Activated T-helper 17 cell treated with anti-CD3 and anti-CD28 coated beads, Interleukin-2, amount 50 U/mL, for 72 hours (primary cell): ENCODE measurements at places on chromosomes 11 and 22. TPM values are rescaled to one million over a fixed set of nuclear protein-coding genes. Genes with fewer than 3 reads are reported as not detected.

Gene LRRC74B
- not detected for total RNA-seq

DNA sequence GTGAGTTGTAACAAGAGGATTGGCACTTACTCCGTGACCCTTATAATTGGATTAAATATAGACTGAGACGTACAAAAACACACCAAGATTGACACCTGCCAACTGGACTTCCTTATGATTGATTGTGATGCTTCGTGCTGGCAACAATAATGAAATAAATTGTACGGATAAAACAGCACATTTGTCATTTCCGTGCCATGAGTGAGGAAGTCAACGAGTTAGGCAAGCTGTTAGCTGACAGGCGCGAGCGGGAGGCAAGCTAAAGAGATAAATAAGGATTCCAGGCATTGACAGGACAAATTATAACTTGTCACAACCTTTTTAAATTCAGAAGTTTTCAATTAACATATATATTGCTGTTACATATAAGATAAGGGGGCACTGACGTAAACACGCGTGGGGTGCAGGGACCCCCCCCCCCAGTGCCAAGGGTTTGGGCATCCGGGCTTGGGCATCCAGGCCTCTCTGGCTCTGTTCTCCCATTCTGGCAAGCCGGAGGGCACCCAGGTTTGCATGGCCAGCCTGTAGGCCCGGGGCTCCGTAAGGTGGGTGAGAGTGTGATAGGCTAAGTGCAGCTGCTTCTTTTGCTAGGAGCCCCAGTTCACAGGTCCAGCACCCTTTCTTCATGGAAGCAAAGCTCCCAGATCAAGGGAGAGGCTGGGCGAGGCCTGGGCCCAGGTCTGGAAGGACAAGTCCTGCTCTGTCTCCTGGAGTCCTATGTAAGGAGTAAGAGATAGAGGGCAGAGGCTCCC lies 11.2 kb upstream of the PAX6 start:
- ATAC-seq, result no peak

DNA sequence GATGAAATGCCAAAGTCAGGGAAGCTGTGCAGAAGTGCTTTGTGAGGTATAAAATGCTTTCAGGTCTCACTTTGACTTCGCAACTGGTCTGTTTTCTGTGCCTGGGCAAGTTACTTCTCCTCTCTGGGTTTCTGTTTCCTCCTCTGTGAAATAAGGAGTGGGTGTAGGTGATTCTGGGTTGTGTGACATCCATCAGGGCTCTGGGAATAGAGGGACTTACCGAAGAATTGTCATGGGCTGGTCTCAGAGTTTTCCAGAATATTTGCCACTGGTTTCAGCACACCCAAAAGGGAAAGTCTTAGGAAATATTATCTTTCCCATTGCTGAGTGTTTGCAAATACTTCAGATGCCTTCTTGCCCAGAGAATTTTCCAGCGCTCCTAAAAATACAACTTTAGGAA lies 118.4 kb downstream of the KIAA1671 start:
- peak; percentile 40 for ATAC-seq

Gene AMPD3
- 179 TPM for total RNA-seq

- no peak for ATAC-seq
These were observed 8.9 kb downstream of the SERHL2 start for GRCh38 chr22:42562684-42563083.

Gene P2RY2
- not detected for total RNA-seq

Gene CAVIN3
- 37.2 TPM for total RNA-seq

GRCh38 chr11:5277807-5278382 lies 8.2 kb upstream of the HBE1 start:
- no peak for ATAC-seq

Gene SDHAF2
- 45.5 TPM for total RNA-seq

DNA sequence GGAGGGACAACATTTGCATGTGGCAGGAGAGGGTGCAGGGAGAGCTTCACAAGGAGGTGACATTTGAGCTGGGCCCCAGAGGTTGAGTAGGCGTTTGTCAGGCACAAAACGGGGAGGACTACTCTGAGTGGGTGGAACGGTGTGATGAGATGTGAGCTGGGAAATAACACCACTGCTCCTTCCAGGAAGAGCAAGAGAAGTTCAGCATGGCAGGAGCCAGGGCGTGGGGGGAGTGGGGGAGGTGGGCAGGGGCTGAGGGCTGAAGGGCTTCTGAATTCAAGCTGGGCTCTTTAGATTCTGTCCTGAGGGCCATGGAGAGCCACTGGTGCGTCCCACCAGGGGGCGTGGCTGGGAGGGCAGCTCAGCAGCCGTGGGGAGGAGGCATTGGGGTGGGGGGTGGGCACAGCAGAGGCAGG lies 54.2 kb downstream of the OTOG start:
- ATAC-seq, result no peak

GRCh38 chr11:71311928-71312510 lies 59.6 kb upstream of the SHANK2 start:
- ATAC-seq, result no peak

GRCh38 chr22:37045958-37046357 lies 5.6 kb upstream of the KCTD17 start:
- no peak for ATAC-seq

DNA sequence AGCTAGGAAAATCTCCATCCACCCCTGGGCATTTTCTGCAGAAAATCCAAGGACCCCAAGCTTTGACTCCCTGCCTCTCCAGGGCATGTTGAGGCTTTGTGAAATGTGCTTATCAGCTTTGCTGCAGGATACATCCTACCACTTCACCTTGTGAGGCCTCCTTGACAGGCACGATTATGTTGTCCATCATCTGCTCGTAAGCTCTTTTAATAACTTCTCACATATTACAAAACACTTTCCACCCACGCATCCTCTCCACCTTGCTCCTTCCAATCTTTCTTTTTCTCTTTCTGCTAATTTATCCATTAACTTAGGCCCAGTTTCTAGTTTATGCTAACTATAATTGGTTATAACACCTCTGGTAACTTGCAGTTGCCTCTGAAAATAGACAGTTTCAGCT lies 147.0 kb upstream of the MTNR1B start:
- ATAC-seq, result no peak

GRCh38 chr22:41267958-41268357 lies 18.0 kb downstream of the RANGAP1 start:
- no peak for ATAC-seq

Gene ZNF143
- 53.8 TPM for total RNA-seq

Gene SMTN
- total RNA-seq, result 58.4 TPM

DNA sequence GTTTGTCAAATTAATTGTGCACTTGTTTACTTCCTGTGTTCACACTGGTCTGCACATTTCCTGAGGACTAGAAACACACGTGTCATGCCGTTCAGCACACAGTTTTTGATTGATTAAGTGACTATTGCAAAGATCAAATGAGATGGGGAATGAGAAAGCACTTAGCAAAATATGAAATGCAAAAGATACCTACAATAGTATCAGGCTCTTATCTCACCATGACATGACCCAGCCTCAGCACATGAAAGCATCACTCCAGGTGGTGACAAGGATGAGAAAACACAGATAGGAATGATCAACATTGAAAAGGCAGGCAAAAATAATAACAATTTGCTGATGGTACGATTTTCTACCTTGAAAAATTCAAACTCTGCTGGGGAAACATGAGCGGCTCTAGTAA lies 42.1 kb upstream of the TP53I11 start:
- no peak for ATAC-seq

Gene DDTL
- total RNA-seq, result 2.8 TPM

Gene IGLL1
- total RNA-seq, result not detected

- ATAC-seq, result no peak
These were observed 89.5 kb upstream of the HTATIP2 start for GRCh38 chr11:20274031-20274430.

GRCh38 chr22:27318516-27318915 lies 483.0 kb downstream of the MN1 start:
- ATAC-seq, result no peak

DNA sequence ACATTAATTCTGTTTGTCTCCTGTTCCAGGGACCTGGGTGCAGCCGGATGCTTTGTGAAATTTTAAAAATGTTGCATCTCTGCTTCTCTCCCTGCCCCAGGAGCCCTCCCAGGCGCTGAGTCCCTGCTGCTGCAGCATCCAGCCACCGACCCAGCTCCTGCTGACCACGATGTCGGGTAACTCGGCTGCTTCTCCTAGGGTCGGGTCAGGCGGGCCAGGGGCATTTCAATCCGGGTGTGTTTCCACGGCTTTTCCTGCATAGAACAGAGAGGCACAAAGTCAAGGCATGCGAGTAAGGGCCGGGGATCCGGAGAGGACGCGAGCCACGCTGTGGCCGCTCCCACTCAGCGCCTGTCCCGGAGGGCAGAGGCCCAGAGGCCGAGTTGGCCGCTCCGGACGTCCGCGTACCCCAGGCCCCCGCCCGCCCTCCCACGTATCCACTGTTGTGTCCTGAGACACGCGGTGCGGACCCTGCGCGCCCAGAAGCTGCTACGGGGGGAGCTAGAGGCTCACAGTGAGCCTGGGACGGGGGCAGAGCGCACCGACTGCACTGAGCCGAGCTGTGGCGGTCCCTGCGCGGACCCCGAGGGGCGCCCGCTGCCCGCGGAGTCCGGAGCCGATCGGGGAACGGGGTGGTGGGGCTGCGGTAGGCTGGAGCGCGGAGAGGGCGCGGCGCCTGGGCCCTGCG lies at the start of gene POU2AF3:
TSS of gene POU2AF3 (plus strand) at position 134 of the 688 bp plus-strand sequence. CDS start at position 170, 36 bp downstream.
- no peak for ATAC-seq

GRCh38 chr22:46500201-46500600 lies 37.2 kb downstream of the CELSR1 start:
- no peak for ATAC-seq

- no peak for ATAC-seq
These were observed 252.8 kb upstream of the BLID start for GRCh38 chr11:122368796-122369195.

GRCh38 chr11:35583843-35584242 lies 34.4 kb upstream of the FJX1 start:
- no peak for ATAC-seq

DNA sequence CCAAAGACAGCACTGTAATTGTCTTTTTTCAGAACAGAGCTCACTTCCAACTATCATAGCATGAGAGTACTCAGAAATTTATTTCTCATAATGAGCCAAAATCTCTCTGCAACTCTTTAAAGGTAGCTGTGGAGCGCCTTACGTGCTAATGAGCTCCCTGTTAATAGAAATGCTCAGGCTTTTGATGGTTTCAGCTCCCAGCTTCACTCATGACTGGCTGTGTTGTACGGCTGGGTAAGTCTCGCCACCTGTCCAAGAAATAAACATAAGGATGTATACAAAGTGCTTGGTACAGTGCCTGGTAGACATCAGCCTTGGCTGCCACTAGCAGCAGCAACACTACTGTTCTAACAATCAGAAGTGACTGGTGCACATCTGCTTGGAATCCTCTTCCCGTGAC lies 109.4 kb downstream of the LDLRAD3 start:
- ATAC-seq, result no peak

GRCh38 chr11:54558919-54559318 lies 44.9 kb downstream of the OR4C46 start:
- ATAC-seq, result no peak

DNA sequence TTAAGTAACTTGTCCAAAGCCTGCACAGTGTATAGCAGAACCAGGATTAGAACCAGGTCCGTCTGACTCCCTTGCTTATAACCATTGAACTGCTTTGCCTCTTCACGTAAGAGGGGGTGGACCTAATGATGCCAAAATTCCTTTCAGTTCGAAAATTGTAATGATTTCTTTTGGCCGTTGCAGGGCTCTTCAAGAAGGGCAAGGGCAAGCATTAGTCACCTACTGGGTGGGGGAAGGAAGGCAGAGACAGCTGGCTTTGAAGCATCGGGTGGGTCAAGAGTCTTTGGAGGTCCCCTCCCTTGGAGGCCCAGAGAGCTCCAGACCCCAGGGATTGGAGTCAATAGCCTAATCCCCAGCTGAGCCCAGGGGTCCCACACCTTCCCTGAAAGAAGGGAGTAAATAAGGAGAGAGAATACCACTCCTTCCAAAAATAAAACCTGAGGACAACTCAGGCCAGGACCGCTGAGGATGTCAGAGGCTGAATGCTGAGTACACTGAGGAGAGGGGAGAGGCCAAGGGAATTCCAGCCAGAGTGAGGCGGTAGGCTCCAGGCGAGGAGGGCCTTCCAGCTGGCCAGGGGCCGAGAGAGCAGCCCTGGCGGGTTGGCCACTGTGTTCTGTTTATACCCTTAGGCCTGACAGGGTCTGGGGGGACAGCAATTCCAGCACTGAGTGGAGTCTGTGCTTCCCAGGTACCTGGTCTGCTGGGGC lies 14.1 kb downstream of the CREB3L1 start:
- no peak for ATAC-seq

Gene SH3BP1
- 132 TPM for total RNA-seq
